EL (cell line): ENCODE measurements at places on chromosomes 5 and 9.

GRCh38 chr9:93713716-93714115 lies 137.3 kb downstream of the PHF2 start:
- peak; percentile 42 for DNase-seq

GRCh38 chr9:89425024-89425805 lies 72.7 kb downstream of the SEMA4D start:
- peak; percentile 21 for DNase-seq

GRCh38 chr9:125262294-125262991 lies 817 bp downstream of the GAPVD1 start:
- DNase-seq: peak; percentile 29

- no peak for DNase-seq
Observed at GRCh38 chr9:71179183-71179582, 57.8 kb upstream of the TRPM3 start.

DNA sequence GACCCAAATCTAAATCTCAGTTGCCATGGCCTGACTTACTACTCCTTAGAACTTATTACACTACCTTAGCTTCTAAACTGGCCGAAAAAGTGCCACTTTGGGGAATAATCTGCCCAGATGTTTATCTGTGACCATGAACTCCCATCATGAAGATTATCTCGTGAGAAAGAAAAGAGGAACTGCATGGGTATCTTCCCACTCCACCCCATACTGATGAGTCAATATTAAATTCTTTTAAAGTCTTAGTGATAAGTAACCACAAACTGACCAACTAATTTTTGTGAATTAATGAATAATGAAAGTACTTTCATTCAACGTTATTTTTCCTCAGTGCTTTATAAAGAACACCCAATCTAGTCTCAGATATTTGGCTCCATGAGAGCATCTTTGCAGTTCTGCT lies 493.5 kb downstream of the EBF1 start:
- DNase-seq: peak; percentile 33

GRCh38 chr9:90641884-90642487 lies 638 bp downstream of the DIRAS2 start:
- DNase-seq: no peak
